ENCODE measurements at places on chromosomes 16 and 17.
A peak's percentile ranks its signal among the peaks of the same experiment; 100 is the strongest.

DNA sequence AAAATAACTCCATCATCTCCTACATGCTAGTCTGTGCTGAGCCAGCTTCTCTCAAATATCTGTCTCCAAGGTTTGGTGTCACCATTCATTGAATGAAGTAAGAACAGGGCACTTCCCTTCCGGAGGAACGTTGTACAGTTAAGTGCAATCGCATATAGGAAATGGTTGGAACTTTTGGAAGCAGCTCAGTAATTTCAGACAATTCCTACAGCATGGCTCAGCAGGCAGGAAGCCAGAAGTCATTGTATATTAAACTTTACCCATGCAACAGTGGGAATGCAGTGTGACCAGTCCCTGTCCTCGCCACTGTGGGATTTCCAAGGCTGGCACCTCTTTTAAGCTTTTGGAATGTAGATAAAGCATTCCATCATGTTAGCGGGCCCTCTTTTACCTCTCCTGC, 51.1 kb upstream of the MYH2 start:
- no peak for DNase-seq

GRCh38 chr17:63278728-63279442, 167.2 kb downstream of the CYB561 start:
- DNase-seq, result no peak

DNA sequence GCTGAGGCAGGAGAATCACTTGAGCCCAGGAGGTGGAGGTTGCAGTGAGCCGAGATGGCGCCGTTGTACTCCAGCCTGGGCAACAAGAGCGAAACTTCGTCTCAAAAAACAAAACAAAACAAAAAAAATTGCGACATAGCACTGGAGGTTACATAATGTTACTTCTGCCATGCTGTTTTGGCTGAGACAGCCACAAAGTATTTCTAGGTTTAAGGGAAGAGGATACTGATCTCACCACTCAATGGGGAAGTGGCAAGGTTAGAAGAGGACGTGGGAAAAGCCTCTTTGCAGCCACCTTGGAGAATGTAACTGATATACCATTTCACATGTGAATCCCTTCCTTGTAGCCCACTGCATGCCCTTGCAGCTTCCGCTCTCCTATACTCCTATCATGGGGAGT, 131.2 kb upstream of the NLRP1 start:
- DNase-seq, result no peak

DNA sequence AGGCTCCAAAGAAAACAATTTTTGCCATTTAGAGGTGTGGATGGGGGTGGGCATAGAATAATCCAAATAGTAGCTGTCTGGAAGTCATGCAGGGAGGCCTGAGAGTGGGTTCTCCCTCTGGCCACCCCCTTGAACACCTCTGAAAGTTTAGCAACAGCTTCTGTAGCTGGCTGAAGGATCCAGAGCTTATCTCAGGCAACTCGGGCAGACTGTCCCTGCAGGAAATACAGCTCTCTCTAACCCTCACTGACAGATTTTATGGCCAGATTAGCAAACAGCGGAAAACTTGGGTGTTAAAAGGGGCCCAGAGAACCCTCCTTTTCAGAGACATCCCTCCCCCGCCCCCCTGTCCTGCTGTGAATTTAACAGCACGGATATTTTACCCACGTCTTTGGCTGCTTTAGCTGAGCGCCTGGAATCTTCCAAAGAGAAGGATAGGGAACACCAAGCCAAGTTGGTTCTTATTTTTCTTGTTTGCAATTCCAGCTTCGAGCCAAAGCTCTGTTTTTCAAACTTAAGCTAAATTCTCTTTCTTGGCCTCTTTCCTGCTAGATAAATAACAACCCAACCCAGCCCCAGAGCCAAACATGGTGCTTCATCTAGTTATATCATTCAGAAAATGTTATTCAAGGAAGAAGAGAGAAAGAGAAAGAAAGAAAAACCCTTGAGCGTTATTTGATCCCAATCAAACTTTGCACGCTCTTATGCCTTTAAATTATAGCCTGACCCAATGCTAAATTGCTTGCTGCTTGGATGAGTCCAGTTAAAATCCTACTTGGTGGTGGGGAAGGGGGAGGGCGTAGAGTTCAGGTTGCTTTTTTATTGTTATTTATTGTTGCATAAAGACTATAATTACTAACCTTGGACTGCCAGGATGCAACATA, 2.3 kb upstream of the HOXB2 start:
- DNase-seq, result no peak

GRCh38 chr17:55454906-55455474, 33.4 kb upstream of the MMD start:
- no peak for DNase-seq

GRCh38 chr17:79171188-79171587, 96.6 kb downstream of the ENGASE start:
- DNase-seq, result no peak

DNA sequence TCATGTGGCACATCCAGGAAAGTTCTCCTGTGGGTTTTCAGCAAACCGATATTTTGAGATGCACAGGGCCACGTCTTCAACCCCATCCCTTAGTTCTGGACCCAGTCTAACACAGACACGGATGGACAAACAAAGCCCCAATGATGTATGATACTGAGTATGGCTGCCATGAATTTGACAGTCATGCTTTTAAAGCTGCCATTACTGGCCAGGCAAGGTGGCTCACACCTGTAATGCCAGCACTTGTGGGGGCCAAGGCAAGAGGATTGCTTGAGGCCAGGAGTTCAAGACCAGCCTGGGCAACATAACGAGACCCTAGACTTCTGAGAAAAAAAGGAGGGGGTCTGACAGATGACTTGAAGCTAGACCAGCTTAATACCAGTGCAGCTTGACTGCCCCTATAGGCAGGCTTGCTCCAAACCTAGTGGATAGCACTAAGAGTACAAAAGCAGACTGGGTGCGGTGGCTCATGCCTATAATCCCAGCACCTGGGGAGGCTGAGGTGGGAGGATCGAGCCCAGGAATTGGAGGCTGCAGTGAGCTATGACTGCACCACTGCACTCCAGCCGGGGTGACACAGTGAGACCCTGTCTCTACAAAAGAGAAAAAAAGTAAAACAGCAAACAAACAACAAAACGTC, 10.8 kb upstream of the ZNF629 start:
- no peak for DNase-seq

GRCh38 chr17:37671824-37672547, 28.7 kb upstream of the DDX52 start:
- no peak for DNase-seq

DNA sequence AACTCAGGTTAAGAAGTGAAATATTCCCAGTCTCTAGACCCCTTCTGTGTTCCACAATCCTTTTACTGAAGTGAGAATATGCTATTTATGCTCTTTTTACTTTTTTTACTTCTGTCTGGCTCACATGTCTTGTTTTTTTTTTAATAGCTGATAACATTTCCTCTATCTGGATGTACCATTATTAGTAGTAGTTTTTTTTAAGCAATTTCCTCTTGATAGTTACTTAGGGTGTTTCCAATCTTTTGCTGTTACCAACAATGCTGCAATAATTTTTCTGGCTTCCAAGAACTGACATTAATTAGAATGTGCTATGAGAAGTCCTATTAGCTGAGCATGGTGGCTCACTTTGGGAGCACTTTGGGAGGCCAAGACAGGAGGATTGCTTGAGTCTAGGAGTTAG, 32.0 kb downstream of the KSR1 start:
- no peak for DNase-seq

DNA sequence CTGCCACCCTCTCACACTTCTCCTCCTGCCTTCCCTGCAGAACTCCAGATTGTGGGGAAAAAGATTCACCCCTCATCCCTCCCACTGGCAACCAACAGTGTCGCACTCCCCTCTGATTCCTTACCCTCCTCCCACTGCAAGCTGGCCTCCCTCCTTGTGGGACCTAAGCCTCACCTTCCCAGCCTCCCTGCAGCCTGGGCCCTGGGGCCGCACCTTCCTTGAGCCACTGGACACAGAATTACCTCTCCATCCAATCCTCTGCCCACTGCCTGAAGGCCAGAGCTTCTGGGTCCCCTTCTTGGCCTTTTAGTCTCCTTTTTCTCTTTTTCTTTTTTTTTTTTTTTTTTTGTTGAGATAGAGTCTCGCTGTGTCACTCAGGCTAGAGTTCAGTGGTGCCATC, 33.9 kb downstream of the NGFR start:
- DNase-seq, result peak; percentile 19

DNA sequence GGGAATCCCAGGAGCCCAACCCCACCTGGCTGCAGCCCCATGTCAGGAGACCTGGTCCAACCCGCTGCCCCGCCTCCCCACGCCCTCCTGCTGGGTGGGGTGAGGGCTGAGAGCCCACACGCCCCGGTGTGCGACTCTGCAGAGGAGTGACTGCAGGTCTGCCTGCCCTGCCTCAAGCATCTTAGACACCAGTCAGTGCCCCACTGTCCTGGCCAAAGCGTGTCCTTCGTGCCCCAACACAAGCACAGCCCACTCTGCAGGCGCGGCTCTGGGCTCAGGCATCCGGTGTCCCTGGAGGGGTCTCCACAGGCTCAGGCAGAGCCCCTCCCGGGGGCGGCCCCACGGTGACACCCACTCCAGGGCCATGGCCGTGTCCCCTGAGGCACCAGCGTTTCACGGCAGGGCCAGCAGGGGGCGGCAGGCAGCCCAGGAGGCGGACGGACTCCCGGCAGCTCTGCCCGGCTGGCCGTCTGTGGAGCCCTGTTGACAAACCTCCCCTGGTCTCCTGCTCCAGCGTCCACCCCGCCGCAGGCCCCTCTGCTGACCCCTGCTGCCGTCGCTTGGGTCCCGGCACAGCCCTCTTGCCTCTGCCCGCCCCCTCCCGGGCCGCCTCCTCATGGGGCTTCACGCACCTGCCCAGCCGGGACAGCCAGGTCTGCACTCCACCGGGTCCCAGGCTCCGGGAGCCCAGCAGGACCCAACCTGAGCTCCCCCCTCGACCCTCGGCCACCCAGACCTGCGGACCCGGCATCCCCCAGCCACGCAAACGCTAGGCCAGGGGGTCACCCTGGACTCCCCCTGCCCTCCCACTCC, 8.6 kb upstream of the UBE2I start:
- DNase-seq, result peak; percentile 80

- peak; percentile 98 for DNase-seq
Observed at GRCh38 chr17:50638966-50639713, 4.5 kb downstream of the ABCC3 start.

- DNase-seq, result no peak
Observed at GRCh38 chr16:67202956-67203493, 4.1 kb downstream of the ELMO3 start.

- DNase-seq, result no peak
Observed at GRCh38 chr16:11423315-11424117, 78.3 kb downstream of the RMI2 start.

- DNase-seq, result peak; percentile 70
Observed at GRCh38 chr16:2919511-2920255, 8.0 kb downstream of the FLYWCH1 start.

- DNase-seq, result no peak
Observed at GRCh38 chr16:88008840-88009239, 57.6 kb downstream of the BANP start.

- peak; percentile 66 for DNase-seq
Observed at GRCh38 chr16:70778901-70779309, 22.1 kb downstream of the VAC14 start.

GRCh38 chr17:59376506-59376905, 45.1 kb downstream of the YPEL2 start:
- DNase-seq, result no peak

DNA sequence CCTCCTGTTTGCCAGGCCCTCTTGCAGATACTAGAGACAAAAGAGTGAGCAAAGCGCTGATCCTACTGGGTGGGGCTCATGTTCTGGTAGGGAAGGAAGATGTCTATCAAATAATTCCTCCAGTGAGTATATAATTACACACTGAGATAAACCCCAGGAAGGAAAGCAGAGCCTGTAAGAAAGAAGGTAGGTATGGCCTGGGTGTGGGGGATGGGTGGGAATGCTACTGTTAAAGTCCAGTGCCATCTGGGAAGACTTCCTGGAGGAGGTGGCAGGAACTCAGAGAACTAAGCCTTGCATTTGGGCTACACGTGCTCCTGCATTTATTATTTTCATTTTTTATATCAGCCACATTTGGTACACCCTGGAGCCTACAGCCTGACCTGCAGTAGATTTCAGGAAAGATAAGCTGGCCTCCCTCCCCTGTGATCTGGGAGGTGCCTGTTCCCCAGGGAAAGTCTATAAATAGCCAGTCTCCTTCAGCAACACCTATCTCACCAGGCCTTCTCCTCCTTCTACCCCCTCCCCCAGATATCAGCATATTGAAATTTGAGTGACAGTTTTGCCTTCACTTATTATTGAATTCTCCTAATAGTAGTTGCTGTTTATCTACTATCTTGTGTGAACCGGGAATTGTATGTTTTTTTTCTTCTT, 11.5 kb downstream of the ATP2C2 start:
- no peak for DNase-seq

GRCh38 chr16:7584561-7584960, 251.9 kb downstream of the RBFOX1 start:
- no peak for DNase-seq

- no peak for DNase-seq
Observed at GRCh38 chr17:54968988-54969332, 395 bp downstream of the STXBP4 start.

- no peak for DNase-seq
Observed at GRCh38 chr16:15652293-15653001, 2.4 kb downstream of the NDE1 start.
